Activated CD4-positive, alpha-beta T cell treated with anti-CD3 and anti-CD28 coated beads for 48 hours (primary cell): ENCODE measurements at places on chromosomes 2 and 18.
A peak's percentile ranks its signal among the peaks of the same experiment; 100 is the strongest.

DNA sequence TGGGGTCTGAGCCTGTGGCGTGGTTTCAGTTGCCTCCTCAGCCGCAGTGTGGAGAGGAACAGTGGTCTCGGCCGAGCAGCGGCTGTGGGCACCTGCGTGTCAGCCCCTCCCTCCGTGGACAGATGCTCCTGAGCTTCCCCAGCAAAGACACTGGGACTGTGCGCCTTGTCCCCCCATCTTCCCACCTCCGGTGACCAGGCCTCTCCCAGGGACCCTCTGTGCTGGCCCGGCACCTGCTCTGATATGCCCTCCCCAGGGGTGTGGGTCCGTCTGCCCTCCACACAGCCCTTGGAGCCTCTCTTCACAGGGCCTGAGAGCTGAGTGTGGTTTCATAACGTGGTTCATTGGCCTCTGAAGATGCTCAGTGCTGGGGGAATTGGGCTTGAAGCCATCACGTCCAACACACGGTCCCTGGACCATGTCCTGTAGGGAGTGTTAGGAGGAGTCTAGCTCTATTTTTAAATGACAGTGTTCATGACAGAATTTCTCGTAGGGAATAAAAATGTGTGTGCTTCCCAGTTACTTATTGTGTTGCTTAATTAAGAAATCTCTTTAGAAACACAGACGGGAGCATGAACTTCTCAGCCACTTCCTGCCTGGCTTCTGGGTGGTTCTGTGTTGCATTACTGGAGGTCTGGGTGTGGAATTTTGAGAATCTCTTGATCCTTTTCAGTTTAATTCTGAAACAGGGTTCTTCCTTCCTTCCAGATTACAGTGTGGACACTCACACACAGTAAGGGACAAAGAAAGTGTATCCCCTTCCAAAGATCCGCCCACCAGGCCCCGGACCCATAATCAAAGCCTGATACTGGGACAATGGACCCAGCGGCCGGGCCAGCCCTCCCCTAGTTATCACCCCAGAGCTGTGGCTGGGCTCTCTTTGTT is 110.7 kb downstream of the NFATC1 start:
- no peak for DNase-seq

GRCh38 chr2:186588421-186588820 is 1.4 kb upstream of the ITGAV start:
- DNase-seq = no peak

DNA sequence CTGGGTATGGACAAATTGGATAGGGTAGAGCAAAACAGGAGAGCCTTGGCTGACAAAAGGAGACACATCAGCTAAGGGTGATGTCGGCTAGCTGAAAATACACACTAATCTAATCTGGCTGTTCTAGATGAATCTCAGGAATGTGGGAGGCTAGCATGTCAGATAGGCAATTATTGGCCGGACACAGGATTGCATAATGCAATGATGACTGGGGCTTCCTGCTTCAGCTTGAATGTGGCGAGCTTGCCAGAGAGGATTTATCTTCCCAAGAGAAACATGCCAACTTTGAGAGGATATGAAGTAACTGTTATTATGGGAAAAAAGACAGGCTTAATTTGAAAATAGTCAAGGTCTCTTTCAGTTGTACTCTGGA is 102.4 kb downstream of the TRIB2 start:
- no peak for DNase-seq

GRCh38 chr2:241599615-241600014 is 37.3 kb downstream of the THAP4 start:
- no peak for DNase-seq

- DNase-seq = no peak
Observed at GRCh38 chr2:203037026-203037425, 22.4 kb downstream of the NBEAL1 start.

- DNase-seq = no peak
Observed at GRCh38 chr2:132943829-132944228, 273.8 kb upstream of the LYPD1 start.

DNA sequence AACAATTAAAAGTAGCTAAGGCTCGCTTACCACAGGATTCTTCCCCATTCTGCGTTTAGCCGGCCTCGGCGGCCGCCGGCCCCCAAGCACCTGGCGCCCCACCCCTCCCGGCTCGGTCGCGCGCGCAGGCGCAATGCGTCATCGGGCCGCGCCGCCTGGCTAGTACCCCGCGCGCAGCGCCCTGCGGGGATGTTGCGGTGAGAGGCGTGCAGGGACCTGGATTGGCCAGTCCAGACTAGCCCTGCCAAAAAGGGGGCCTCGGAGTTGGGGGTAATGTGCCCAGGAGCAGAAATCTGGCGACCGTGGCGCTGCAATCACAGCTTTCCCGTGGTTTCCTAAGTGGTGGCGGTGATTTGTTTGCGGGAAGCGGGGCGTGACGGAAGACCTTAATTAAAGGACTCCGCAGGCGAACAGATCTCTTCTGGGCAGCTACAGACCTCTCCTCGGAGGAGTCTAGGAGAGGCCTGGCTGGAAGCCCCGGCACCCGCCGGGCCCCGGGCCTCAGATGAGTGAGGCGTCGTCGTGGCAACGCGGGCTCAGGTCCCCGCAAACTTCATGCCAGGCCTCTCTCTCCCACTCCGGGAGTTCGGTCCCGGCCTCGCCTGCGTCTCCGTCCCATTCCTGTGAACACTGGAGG is 606 bp downstream of the TMEM237 start:
- DNase-seq = peak; percentile 88

DNA sequence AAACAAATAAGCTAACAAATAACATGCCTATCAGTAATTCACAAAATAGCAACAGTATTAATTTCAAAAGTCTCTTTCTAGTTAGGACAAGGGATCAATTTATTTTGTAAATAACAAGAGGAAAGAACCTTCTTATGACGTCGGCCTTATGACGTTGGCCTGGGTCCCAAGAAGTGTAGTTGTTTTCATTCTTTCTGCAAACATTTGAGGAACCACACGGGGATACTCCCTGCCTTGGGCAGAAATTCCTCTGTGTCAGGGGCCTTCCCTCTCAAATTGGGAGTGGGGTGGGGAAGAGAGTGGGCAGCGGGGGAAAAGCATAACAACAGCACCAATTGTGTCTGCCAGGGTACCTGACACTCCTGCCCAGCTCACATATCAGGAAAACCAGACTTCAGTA is 1.3 kb downstream of the CCDC68 start:
- DNase-seq = no peak

DNA sequence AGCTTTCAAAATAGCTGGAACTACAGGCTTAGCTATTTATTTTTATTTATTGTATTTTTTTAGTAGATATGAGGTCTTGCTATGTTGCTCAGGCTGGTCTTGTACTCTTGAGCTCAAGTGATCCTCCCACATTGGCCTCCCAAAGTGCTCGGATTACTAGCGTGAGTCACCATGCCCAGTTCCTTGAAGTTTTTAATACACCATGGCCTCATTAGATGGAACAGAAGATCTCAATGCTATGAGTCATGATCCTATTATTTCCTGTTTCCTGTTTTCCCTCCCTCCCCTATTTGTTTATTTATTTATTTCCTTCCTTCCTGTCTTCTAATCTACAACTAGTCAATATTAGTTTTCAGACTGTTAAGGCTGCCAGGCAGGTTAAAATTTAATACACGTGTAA is 309.0 kb downstream of the CMPK2 start:
- no peak for DNase-seq

- DNase-seq = no peak
Observed at GRCh38 chr2:8209494-8209893, 472.4 kb upstream of the ID2 start.

DNA sequence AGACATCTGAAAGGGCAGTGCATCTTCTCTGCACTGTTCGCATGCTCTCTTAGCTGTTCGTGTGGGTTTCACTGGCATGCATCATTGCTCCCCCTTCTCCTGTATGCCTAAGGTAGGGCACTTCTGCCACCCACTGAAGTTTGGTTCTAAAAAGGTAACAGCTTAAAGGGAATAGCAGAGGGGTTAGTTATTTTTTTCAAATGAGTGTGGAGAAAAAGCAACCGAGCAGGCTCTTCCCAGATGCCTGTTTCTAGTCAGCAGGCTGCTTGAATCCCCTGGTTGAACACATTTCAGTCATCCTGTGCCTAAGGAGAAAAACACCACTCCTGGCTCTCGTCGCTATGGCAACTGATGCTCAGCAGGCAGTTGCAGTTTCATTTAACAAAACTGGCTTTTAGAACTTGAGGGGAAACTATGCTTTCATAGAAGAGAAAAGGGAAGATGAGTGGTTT is 69.8 kb upstream of the GALNT3 start:
- peak; percentile 9 for DNase-seq

DNA sequence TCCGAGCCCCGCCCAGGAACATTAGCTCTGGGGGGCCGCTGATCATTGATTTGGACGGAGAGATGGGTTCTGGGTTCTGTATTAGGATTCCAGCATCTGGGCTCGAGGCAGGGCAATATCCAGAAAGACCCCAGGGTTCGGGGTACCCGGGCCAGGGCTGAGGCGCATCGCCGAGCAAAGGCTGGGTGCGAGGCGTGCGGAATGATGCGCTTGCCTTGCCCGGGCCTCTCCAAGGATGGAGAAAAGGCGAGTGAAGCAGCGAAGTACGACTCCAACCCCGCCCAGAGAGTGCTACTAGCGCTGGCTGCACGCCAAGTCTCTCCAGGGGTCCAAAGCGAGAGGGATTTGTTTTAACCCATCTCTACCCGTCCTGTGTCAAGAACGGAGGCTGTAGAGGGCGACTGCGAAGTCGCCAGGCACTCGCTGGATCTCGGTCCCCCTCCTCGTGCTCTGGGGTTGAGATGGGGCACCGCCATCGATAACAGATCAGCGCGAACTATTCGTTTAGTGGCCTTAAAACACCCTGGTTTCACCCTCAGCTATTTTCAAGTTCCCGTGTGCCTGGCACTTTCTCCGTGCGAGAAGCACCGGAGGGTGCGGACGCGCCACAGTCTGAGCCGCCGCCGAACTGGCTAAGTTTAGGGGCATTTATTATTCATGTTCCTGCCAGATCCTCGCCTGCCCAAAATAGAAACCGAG is 1.9 kb downstream of the ADCYAP1 start:
- peak; percentile 15 for DNase-seq

DNA sequence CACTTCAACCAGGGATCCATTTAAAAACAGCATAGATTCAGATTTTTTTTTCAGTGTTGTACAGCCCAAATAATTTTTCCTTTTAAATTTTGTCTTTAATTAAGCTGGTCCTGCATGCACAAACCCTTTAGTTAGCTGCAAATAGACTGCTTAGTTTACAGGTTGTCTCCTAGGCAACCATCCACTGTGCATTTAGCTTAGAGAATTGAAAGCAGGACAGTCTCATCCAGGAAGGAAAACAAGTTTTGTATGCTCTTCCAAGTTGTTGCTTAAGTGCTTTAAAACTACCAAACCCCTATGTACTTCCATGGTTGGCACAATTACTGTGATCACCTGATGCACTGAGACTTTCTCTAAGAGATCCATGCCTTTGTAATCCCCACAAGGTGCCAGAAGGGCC is at the start of gene MAP3K19:
TSS of gene MAP3K19 (minus strand) at position 148 of the 400 bp plus-strand sequence. CDS start 22,800 bp downstream, outside the sequence.
- no peak for DNase-seq

DNA sequence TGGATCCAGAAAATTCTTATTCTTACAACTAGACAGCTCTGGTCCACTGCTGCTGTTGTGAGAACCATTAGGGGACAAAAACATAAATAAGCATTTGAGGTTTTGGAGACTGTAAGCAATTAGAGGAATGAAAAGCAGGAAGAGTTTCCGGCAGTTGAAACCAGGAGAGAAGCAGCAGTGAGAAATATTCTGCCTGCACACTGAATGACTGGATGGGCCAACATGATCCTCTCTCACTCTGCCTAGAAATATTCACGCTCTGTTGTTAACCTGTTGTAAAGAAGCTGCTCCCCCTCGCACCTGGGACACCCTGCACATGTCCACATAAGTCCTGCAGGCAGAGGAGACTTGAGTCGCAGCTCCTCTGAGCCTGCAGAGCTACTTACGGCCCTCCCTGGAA is 60.4 kb upstream of the RNF152 start:
- no peak for DNase-seq

GRCh38 chr2:56372071-56372656 is 188.4 kb downstream of the CCDC85A start:
- no peak for DNase-seq

- DNase-seq = no peak
Observed at GRCh38 chr18:8752329-8752728, 47.0 kb downstream of the MTCL1 start.

- no peak for DNase-seq
Observed at GRCh38 chr2:199962203-199962602, 6.8 kb downstream of the MAIP1 start.

- DNase-seq = no peak
Observed at GRCh38 chr18:48840491-48840877, 110.3 kb downstream of the SMAD7 start.

DNA sequence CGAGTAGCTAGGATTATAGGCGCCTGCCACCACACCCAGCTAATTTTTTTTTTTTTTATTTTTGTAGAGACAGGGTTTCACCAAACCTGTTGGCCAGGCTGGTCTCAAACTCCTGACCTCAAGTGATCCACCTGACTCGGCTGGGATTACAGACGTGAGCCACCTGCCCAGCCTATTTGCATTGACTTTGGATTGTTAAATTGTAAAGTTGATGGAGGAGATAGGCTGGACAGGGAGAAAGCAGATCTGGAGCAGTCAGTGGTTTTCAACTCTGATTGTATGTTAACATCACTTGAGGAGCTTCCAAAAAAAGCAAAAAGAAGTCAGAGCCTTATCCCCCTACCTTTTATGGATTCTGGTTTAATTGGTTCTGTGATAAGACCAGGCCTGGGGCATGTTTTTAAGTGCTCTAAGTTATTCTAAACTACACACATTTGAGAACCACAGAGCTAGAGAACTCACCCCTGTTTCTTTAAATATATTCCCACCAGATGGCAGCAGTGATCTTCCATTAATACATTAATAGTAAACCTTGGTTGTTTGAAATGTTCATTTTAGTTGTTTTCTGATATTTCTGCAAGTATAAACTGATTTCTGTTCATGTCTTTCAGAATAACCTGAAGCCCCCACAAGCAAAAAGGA is 7.5 kb downstream of the C2orf49 start:
- no peak for DNase-seq

- no peak for DNase-seq
Observed at GRCh38 chr2:117952228-117952627, 61.6 kb downstream of the CCDC93 start.

DNA sequence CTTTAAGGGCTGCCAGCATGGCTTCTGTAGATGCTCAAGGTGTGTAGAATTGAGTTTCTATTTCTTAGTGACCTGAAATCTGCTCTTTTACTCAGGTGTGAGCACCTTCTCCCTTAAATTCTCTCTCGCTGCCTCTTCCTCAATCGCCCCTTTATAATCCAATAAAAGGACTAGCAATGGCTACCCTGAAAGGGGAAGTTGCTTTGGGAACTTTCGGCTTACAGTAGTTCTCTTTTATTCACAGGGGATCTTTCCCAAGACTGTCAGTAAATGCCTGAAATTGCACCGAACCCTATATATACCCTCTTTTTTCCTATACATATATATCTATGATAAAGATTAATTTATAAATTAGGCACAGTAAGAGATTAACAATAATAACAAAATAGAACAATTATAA is 121.8 kb downstream of the ACTR3 start:
- no peak for DNase-seq
